ENCODE measurements at places on chromosomes 12 and 14. TPM values are rescaled to one million over a fixed set of nuclear protein-coding genes. Genes with fewer than 3 reads are reported as not detected.
A peak's percentile ranks its signal among the peaks of the same experiment; 100 is the strongest.

The LRTM2 gene
- polyA plus RNA-seq = 0.13 TPM

DNA sequence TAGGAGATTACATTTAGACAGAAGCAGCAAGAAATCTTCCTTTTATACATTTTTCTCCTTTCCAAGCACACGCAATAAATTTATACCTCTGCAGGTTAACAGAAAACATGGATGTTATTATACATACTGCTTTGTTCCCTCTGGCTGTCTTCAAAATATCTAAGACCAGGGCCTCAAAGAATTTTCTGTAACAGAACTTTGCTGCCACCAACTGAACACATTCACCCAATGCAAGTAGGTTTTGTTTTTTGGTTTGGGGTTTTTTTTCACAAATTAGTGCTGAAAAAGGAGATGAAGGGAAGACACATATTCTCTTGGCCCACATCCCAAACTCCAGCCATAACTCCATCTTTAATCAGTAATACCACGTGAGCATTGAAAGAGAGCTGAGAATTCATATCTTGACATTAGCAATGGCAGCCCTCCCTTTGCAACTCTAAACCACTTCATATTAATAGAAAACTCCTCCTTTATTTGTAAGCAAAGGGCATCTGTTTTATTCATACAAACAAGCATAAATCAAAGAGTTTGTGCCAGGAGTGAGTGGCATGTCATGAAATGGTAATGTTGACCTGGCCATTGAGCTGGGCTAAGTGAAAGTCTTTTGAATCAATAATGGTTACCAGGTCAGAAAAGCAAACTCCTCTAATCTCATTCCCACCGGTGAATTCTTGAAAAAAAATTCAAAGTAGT is 150.8 kb upstream of the FSCB start:
- H3K36me3 ChIP-seq = no peaks in the 10 kb centered on the region
- DNase-seq = peak; percentile 6
- H3K27me3 ChIP-seq = no peaks in the 10 kb centered on the region
- H3K27ac ChIP-seq = no peak overlapping the region
- no peak overlapping the region for H3K4me3 ChIP-seq

DNA sequence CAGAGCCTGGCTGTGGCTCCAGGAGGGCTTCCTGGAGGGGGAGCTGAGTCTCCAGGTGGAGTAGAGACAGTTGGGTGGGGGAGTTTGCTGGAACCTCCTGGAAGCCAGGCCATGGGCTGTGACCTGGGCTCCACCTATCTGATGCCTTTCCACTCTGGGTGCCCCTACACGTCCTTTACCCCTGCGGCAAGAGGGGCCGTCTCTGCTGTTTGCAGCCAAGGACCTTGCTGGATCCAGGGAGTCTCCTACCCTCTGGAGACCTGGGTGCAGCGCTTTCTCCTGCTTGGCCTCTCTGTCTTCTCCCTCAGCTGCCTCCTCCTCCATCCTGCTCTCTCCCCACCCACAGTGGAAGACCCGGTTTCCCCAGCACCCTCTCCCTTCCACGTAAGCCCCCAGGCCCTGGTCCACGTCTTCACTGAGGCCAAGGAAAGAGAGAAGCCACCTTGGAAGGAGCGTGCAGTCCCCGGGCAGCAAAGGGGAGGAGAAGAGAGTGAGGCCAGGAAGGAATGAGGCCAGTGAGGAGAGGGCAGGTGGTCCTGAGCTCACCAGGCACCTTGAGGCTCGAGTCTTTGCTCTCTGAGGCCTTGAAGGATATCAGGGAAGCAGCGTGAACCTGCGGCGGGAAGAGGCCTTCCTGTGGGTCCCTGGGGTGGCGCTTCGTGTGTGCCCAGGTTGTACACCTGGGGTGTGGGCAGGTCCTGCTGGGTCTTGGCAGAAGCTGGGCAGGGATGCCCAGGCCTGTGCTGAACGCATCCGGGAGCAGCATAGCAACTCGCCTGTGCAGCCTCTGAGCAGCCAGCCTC is 294.3 kb upstream of the RTL1 start:
- H3K27ac ChIP-seq = no peak overlapping the region
- no peaks in the 10 kb centered on the region for H3K36me3 ChIP-seq
- DNase-seq = no peak
- no peaks in the 10 kb centered on the region for H3K4me1 ChIP-seq

The AICDA gene
- 1.0 TPM for polyA plus RNA-seq

The CMTM5 gene
- 3.4 TPM for polyA plus RNA-seq

DNA sequence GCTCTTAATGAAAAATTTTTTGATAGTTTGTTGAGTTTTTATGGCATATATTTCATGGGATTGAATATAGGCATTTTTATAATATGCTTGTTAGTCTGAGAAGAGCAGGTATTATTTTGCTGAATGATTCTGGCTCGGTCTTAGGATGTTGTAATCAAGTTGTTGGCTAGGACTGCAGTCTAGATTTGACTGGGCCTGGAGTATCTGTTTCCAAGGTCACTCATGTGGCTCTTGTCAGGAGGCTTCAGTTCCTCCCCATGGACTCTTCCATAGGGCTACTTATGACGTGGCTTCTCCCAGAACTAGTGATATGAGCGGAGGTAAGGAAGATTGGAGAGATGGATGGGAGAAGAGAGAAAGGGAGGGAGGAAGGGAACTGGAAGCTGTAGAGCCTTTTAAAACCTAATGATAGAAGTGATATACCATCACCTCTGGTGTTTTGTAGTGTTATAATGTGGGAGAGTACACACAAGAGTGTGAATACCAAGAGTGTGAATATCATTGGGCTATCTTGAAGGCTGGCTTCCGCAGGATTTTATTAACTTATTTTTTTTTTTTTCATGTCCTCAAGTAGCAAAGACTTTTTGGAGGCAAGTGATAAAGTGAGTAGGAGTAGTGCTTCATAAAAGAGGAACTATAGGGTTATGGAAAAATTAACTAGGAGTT is 4.4 kb downstream of the MNAT1 start:
- H3K27me3 ChIP-seq = no peaks in the 10 kb centered on the region
- no peak overlapping the region for H3K27ac ChIP-seq
- H3K4me3 ChIP-seq = no peak overlapping the region
- DNase-seq = no peak

DNA sequence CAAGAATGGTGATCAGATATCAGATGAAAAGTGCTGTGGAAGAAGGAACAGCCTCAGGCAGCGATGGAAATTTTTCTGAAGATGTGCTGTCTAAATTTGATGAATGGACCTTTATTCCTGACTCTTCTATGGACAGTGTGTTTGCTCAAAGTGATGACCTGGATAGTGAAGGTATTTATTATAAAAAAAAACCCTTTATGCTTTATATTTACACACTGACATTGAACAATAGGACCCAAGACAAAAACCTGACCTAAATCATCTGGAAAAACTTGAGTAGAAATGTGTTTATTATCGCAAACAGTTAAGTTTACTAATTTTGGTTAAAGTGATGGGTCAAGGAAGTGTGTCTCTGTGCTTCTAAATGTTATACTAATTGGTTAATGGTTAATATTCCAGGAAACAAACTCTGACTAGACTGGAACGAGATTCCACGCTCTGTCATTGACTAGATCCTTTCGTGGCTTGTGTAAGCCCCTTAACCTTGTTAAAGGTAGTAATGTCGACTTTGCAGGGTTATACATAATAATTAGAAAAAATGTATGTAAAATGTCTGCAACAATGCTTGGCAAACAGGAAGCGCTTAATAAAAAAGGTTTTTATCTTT is 62.7 kb downstream of the LRRK2 start:
- no peaks in the 10 kb centered on the region for H3K4me1 ChIP-seq
- no peaks in the 10 kb centered on the region for H3K27me3 ChIP-seq
- no peak overlapping the region for H3K4me3 ChIP-seq
- DNase-seq = no peak
- H3K36me3 ChIP-seq = no peaks in the 10 kb centered on the region
- H3K27ac ChIP-seq = no peak overlapping the region

DNA sequence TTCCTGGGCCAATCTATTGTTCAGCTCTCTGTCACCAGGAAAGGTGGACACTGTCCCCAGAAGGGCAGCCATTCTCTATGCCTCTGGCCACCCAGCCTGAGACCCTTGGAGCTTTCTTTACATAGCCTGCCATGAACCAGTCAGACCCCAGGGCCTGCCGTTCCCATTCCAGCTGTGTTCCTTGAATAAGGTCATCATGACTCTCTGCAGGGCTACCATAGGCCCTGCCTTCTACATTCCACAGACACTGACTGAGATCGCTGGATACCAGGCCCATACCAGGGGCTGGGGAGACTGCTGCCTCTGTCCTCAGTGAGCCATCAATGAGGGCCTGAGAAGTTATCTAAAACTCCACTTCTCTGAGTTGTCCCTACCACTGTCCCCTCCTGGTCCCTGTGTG is 75.5 kb downstream of the SYNE3 start:
- H3K4me3 ChIP-seq = no peak overlapping the region
- no peaks in the 10 kb centered on the region for H3K27me3 ChIP-seq
- H3K27ac ChIP-seq = no peak overlapping the region
- H3K4me1 ChIP-seq = peaks cover 15% of the 10 kb centered on the region
- DNase-seq = no peak

- no peak overlapping the region for H3K4me3 ChIP-seq
- no peaks in the 10 kb centered on the region for H3K27me3 ChIP-seq
- no peaks in the 10 kb centered on the region for H3K4me1 ChIP-seq
- H3K27ac ChIP-seq = no peak overlapping the region
- no peaks in the 10 kb centered on the region for H3K36me3 ChIP-seq
- no peak for DNase-seq
Observed at GRCh38 chr12:92721130-92721529, 18.3 kb downstream of the PLEKHG7 start.

- DNase-seq = no peak
- H3K4me3 ChIP-seq = no peak overlapping the region
- H3K36me3 ChIP-seq = no peaks in the 10 kb centered on the region
- no peaks in the 10 kb centered on the region for H3K4me1 ChIP-seq
Observed at GRCh38 chr12:89927226-89927698, 218.6 kb upstream of the ATP2B1 start.

The CYP27B1 gene
- polyA plus RNA-seq = 1.8 TPM

DNA sequence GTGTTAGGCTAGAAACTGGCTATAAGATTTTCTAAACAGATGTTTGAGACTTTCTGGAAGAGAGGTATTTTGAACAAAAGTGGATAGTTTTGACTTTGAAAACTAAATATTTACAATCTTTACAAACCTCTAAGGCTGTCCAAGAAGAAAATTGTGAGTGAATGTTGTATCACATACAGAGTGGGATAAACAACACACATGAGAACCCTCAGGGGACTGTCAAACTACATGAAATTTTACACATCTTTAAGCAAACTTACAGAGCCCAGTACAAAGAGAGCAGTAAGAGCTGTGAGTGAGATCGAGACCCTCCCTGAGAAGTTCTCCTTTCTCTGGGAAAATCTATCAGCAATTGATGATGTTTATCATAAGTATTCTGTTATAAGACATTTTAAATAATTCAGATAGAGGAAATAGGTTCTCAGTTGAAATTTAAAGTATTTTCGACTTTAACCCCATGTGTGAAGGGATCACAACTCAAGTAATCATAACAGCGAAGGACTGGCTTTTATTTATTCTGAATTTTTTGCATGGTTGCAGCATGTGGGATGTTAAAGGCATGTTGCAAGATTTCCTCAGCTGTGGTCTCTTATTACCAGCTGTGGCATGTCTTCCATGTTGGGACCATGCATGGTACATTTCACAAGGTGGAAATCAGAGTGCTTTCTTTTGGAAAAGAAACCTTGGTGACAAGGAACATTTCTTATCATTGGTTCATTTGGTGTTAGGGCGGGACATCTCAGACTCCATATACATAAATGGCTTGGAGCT is 264.0 kb upstream of the PRICKLE1 start:
- H3K36me3 ChIP-seq = no peaks in the 10 kb centered on the region
- DNase-seq = peak; percentile 3
- H3K27ac ChIP-seq = no peak overlapping the region
- H3K4me1 ChIP-seq = no peaks in the 10 kb centered on the region

DNA sequence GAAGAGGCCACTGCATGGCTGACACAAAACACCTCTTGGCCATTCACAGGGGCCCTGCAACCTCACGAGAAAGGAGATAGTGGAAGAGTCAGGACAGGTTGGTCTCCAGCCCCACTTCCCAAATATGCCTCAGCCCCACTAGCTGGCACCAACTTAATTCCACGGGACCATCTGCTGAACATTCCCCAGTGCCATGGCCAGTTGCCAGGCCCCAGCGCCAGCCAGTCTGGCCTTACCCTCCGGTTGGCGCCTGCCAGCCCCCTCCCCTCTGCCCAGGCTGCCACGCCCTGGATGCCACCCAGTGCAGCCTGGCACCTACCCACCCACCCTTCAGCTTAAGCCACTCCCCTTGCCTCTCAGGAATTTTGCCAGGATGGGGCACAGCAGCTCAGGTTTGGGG is 21.2 kb upstream of the HSPB8 start:
- no peaks in the 10 kb centered on the region for H3K36me3 ChIP-seq
- H3K4me1 ChIP-seq = no peaks in the 10 kb centered on the region
- H3K4me3 ChIP-seq = no peak overlapping the region
- peaks cover 19% of the 10 kb centered on the region for H3K27me3 ChIP-seq
- no peak overlapping the region for H3K27ac ChIP-seq

The SEL1L gene
- polyA plus RNA-seq = 56.1 TPM

DNA sequence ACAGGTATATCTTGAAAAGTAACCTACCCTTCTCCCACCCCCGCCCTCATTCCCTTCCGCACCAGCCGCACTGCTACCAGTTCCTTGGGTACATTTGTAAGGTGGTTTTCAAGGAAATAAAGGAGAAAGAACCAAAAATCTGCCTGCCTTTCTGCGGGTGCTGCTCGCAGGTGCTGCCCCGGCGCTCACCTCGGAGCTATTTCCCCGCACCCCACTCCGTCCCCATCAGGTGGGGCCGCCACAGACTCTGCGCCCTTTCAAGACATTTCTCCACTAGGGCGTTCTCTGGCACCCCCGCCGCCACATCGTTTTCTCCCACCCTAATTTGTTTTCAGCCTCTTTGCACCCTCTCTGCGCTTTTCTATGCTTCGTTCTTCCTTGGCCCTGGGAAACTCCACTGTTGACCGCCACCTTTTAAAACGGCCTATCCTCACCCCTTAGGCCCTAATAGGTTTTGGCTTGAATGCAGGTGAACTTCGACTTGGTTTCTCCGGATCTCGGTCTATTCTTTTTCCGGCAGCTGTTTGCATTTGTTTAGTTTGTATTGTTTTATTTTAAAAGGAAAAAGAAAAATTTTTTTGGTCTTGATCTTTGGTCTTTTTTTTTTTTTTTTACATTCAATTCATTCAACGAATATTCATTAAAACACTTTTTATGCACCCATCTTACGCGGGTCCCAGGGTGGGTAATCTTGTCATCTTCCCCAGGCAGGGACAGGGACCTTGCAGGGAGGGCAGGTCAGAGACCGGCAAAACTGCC is 3.0 kb downstream of the VSX2 start:
- H3K27ac ChIP-seq = no peak overlapping the region
- DNase-seq = no peak
- peaks cover 11% of the 10 kb centered on the region for H3K4me1 ChIP-seq
- H3K36me3 ChIP-seq = no peaks in the 10 kb centered on the region
- H3K27me3 ChIP-seq = peaks cover 99% of the 10 kb centered on the region
- no peak overlapping the region for H3K4me3 ChIP-seq

- peaks cover 8% of the 10 kb centered on the region for H3K4me1 ChIP-seq
- H3K36me3 ChIP-seq = no peaks in the 10 kb centered on the region
- no peaks in the 10 kb centered on the region for H3K27me3 ChIP-seq
- no peak for DNase-seq
- peak overlapping the region; percentile 40 for H3K4me3 ChIP-seq
Observed at GRCh38 chr12:12032260-12032791, 38.4 kb upstream of the BCL2L14 start.

The WIF1 gene
- 33.1 TPM for polyA plus RNA-seq

GRCh38 chr14:80005561-80005960 is 205.7 kb downstream of the DIO2 start:
- peaks cover 2% of the 10 kb centered on the region for H3K27me3 ChIP-seq
- no peaks in the 10 kb centered on the region for H3K4me1 ChIP-seq
- no peak overlapping the region for H3K27ac ChIP-seq
- H3K4me3 ChIP-seq = no peak overlapping the region

- no peak overlapping the region for H3K27ac ChIP-seq
- H3K4me1 ChIP-seq = no peaks in the 10 kb centered on the region
- H3K36me3 ChIP-seq = no peaks in the 10 kb centered on the region
- H3K27me3 ChIP-seq = no peaks in the 10 kb centered on the region
- no peak for DNase-seq
Observed at GRCh38 chr14:59836116-59836515, 34.5 kb downstream of the RTN1 start.
